ENCODE measurements at places on chromosomes 7 and 10.

DNA sequence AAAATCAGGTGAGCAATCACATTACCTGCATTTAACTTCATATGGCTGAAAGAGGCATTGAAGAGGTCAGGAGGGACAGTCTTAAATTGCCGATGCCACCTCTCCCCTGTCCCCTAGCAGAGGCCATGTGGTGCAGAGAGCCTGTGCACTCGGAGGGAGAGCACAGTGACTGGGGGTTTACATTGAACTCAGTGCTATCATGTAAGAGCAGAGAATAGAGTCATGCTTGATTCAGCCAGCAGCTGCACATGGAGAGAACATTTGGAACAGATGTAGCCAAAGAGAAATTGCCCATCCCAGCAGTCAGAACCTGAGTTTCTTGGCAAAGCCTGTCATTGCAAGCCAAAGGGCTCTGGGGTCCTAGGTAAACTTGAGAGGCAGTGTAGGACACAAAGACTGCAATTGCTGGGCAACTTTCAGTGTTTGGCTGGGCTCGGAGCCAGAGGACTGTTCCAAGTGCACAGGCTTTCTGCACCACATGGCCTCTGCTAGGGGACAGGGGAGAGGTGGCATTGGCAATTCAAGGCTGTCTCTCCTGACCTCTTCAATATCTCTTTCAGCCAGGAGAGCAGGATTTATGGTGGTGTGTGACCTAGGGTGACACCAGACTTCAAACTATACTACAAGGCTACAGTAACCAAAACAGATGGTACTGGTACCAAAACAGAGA, 267.1 kb downstream of the REEP3 start:
- DNase-seq: peak; percentile 62

DNA sequence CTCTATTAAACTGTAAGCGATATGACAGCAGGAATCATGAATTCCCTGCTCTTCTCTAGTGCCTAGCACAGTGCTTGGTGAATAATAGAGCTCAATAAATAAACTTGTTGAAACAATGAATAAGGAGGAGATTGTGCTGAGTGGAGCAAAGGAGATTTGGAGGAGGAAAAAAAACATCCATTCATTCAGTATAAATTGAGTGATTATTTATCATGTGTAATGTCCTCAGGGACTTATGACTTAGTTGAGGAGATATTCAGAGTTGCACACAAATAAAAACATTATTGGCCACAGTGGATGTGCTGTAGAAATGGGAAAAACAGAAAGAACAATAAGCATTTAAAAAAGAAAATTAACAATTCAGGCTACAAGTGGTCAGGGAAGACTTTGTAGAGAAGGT, 125.7 kb downstream of the FOXP2 start:
- DNase-seq: no peak

DNA sequence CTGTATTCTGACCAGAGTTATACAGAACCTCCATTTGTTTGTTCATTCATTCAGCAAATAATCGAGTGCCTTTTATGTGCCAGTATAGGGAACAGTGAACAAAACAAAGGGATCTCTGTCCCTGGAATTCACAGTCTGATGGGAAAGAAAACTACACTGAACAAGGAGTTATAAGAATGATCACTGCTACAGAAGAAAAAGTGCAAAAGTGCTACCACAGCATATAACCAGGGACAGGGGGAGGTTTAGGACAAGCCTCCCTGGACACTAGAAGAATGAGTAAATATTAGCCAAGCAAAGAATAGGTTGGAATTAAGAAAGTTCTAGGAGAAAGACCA, 4.2 kb downstream of the CLDN12 start:
- no peak for DNase-seq

GRCh38 chr7:88321694-88322093, 15.0 kb upstream of the STEAP4 start:
- no peak for DNase-seq

- DNase-seq: no peak
These were observed 6.5 kb downstream of the NACAD start for GRCh38 chr7:45082031-45082830.

DNA sequence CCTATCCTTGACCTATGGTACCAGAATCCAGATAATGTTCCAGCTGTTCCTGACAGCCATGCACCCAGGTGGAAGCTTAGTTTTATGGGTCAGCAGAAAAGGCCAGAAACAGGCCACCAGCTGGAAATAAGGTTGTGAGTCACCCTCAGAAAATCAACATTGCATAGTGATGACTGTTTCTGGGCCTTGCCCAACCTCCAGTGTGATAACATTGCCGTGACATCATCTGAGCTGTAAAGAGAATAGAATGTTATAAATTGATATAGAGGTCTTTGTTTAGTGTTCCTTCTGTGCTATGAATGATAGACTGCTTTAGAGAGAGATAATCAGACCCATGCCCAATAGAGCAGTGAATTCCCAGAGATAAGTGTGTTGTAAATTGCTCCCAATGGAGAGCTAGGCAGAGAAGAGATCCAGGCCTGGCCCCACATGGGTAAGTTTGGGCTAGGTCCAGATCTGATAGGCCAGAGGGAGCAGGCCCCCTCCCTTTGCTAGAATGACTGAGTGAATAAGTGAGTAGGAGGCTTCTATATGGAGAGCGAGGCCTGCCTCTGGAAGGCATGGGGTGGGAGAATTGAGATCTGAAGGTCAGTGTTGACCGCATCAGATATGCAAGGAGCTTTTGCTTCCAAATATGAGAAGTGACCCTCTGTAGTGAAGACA, 14.2 kb upstream of the HPS1 start:
- DNase-seq: no peak

DNA sequence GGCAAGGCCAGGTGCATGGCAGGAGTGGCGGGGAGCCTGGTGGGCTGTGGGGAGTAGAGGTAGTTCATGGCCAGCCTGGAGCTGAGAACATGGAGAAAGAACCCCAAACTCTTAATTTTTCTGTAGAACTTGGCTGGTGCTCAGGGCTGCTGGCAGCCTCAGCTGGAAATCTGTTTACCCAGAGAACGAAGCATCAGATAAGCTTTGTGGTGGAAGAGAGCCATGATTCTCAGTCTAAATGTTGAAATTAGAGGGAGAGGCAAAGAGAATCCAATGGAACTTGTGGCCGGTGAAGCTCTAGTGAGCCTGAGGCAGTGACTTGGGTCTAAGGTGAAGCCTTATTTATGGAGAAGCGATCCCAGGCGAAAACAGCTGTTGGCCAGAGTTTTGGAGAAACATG, 126.4 kb downstream of the CCDC3 start:
- DNase-seq: peak; percentile 67

- DNase-seq: no peak
These were observed 84.7 kb upstream of the NPVF start for GRCh38 chr7:25312968-25313367.

DNA sequence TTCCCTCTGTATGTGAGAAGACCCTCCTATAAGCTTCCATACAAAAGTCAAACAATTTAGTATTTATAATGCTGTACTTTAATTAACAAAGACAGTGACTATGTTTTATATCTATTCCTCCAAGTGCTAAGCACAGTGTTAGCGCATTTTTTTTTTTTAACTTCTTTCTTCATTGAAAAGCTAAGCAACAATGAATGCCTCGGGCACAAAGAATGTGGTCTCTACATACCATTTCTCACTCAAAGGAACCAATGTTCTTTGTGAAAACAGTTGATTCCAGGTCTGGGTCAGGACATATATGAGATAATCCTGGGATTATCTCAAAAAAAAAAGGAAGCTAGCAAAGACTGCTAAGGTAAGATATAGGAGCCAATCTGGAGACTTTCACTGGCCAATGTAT, 26.2 kb upstream of the REEP3 start:
- no peak for DNase-seq

DNA sequence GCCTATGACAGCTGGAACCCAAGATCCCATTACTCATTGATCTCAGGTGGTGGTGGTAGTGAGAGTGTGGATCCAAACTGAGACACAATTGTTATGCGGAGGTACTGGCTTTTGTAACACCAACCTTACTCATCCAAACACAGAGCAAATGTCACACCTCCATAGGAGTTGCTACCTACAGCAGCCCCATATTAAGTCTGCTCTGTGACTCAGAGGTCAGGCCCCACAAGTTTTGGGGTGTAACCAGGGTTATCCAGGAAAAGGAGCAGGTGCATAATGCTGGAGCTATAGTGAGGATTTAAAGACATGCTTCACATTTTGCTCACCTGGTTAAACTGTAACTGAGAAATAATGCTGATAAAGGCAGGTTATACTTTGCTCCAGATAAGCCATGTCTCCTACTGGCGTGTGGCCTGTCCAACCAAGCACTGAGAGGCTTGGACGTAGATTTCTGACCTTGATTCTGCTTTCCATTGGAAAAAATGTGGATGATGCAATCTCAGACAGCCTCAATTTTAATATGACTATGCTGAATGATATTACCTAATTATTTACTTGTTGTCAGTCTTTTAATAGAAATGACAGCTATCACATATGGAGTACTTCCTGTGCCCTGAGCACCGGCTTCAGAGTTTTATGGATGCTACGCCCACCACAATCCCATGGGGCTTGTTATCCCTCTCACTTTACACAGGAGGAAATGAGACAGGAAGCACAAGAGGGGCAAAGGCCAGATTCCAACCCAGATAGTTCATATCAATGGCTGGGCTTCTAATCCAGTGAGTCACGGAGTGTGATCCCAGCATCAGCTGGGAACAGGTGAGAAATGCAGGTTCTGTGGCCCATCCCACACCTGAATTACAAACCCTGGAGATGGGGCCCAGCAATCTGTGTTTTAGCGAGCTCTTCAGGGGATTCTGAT, 181.3 kb downstream of the CHN2 start:
- no peak for DNase-seq

DNA sequence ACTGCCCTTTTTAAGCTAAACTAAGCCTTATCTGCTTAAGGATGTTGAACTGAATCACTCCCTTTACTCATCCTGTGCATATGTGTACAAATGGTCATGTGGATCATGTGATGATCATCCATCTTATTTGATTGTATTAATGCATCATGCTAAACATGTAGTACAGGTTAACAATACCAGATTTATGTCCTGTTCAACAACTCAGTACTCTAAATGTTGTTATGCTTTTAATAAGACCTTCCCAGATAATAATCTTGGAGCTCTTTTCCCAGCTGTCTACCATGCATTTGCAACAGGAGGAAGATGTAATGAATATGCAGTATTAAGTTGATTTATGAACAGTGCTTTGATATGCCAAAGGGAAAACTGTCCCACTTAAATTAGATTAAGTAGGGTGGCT, 318.0 kb downstream of the BICC1 start:
- DNase-seq: no peak

- DNase-seq: no peak
These were observed 4.6 kb upstream of the TSPAN15 start for GRCh38 chr10:69446650-69447151.

DNA sequence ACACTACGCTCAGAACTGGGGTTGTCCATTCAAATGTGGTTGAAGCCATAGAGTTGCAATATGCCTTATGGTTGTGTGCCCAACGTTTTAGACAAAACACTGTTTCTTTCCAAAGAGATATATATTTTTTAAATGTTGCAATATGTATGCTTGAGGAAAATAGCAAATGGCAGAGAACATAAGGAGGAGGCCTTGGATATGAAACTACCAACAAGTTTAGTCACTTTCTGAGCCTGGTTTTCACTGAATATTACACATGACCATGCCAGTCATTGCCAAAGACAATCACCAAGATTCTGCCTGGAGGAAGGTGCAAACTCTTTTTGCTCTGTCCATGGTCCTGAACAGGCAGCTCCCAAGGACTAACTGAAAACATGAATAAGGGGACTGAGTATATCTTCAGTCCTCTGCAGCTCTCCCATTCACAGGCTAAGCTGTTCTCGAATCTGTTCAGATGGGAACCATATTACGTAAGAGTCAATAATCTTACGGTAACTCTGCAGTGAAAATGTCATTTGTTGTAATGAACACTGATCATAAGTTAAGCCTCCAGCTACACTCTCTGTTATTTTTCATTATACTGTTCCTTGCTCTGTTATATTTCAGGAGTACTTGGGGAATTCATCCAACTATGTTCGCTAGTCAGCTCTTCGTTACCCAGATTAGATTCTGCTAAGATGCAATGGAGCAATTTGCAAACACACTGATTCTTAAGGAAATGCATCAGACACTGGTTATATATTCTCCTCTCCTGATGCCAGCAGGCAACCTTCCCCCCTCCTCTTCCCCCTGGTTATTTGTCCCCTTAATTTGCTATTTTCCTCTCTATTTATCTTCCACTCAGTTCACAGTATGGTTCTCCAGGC, 90.7 kb upstream of the C1QL3 start:
- DNase-seq: no peak

DNA sequence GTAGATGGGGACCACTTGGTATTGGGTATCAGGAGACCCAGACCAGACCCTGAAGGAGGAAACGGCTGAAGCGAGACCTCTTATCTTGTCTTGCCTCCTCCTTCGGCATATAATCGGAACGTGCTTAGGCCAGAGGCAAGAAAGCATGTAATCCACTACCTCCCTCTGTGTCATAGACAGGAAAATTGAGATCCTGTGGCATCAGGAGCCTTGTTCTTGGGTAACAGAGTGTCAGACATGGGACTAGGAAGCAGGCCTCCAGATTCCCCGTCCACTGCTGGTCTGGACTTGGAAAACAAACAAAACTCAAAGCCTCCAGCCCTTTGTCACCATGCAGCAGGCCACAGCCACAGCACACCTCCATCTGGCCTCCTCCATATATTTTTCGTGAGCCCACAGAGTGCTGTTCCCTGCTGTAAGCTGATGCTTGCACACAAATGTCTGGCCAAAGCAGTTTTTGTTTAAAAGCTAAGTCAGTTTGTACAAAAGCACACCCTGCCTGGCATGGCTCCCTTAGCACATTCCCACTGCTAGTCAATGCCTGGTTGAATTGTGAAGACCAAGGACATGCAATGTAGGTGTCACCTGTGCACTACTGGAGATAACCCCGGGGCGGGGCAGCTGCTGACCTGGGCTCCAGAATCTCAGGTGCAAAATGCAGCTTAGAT, 510.9 kb downstream of the RPS24 start:
- no peak for DNase-seq

DNA sequence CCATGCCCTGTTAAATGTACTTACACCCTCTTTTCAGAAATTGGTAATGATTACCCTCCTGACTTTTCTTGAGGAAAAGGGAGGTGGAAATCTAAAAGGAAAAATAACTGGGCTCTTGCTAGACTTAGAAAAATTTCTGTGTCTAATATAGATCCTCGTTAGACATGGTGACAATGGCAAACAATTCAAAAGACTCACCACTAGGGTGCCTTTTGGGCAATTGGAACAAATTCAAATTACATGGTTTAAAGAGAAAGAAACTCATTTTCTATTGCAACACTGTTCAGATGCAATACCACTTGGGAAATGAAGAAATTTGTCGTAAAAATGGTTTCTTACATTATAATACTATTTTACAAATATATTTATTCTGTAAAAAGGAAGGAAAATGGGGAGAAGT, 950.1 kb downstream of the GRM8 start:
- DNase-seq: no peak
